Suppressor macrophage (primary cell): ENCODE measurements at places on chromosomes 11 and 22.

DNA sequence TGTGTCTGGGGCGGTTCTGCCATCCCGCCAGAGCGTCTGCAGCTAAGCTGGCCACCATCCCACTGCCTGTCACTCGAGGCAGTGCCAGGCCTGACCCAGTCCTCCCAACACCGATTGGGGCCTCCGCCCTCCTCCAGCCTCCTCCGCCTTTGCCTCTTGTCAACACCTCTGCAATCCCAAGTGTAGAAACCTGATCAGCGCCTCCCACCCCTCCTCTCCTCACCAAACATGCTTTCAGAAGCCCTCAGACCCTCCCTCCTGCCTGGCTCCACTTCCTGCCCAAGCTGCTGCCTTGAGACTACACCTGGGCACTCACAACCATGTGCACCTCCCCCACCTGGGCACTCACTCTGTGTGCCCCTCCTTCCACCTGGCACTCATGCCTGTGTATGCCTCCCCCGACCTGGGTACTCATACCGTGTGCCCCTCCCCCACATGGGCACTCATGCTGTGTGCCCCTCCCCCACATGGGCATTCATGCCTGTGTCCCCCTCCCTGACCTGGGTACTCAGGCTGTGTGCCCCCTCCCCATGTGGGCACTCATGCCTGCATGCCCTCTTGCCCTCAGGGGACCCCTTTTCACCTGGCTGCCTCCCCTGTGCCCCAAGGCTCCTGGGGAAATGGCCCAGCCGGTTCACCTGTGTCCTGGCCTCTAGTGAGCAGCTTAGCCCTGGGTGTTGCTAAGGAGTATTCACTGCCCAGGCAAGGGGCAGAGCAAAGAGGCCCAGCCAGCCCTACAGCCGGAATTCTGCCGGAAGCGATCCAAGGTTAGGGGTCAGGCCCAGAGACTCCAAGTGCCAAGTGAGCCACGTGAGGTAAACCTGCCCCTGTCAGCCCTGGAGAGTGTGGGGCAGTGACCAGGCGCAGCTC lies 5.5 kb upstream of the IFITM10 start:
- peak; percentile 29 for DNase-seq

- DNase-seq = no peak
Measured at GRCh38 chr22:50009251-50009650, 3.3 kb downstream of the IL17REL start.

DNA sequence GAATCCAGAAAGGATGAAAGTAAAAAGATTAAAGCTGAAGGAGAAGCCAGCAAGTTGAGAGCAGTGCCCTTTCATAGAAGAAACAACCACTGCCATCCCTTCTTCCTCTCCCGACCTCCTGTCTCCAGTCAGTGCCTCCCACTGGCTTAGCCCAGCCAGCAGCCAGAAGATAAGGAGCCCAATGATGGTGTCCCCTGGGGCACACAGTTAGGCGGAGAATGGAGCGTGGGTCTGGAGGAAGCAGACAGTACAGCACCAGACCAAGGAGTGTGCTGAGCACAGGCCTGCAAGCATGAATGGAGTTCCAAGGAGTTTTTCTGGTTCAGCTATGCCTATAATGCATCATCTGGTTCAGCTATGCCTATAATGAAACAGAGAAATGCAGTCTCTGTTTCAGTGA lies 54.3 kb upstream of the TNRC6B start:
- DNase-seq = no peak

DNA sequence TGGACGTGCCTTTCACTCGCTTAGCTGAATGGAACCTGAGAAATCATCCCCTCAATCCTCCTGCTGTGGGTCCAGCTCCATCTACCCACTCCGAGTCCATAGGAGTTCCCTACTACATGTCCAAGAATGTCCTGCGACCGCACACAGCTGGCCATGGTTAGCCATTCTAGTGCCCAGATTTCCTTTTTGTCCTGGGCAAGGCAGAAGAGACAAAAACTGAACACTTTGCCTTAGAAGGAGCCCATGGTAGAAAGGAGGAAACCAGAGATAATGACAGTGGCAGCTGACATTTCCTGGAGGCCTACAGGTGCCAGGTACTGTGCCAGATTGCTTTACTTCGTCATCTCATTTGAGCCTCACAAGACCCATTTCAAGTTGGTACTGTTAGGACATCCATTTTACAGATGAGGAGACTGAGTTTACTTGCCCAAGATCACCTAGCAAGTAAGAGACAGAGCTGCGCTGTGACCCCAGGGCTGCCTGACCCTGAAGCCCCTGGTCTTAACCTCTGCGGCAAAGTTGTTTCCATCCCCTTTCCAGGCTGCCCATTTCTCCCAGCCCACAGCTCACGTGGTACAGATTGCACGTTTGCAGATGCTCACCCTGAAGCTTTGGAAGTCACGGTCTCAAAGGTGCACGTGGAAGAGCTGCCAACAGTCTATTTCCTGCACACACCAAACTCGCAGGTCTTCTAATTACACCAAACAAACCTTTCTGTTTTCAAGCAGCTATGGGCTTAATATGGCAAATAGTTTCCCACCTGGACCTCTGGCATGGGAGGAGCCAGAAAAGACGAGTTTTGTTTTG lies 112.7 kb downstream of the ZBTB16 start:
- DNase-seq = no peak

DNA sequence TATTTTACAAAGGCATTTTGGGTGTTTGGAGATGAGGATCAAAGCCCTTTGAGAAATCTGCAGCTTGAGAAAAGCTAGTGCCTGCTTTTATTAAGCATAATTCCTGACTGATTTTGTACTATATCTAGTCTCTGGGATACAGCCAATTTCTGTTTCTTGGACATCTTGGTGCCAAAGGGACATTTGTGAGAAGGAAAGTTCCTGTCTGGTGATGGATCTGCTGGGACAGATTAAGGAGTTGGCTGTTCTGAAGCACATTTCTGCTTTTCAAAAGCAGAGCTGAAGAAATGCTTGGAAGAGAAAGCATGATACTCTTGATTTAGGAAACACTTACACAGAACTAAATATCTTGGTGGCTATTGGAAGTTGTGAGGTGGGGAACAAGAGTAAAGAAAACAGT lies 254.6 kb upstream of the CCDC90B start:
- DNase-seq = no peak

GRCh38 chr11:100939571-100939970 lies 190.0 kb downstream of the PGR start:
- DNase-seq = no peak

DNA sequence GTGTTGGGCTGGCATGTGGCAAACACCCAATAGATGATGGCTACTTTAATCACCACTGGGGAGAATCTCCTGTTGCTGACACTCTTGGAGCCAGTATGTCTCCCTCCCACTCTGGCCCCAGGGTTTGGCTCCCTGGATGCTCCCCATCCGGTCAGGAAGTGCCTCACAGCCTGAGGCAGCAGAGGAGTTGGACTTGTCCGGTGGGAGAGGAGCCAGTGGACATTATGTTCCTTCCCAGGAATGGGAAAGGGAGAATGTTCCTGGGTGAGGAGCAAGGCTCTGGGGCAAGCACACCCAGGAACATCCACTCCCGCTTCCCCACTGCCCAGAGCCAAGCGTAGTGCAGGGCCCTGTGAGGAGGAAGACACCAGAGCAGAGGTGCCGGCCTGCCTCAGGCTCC lies 84.6 kb upstream of the NAV2 start:
- no peak for DNase-seq

DNA sequence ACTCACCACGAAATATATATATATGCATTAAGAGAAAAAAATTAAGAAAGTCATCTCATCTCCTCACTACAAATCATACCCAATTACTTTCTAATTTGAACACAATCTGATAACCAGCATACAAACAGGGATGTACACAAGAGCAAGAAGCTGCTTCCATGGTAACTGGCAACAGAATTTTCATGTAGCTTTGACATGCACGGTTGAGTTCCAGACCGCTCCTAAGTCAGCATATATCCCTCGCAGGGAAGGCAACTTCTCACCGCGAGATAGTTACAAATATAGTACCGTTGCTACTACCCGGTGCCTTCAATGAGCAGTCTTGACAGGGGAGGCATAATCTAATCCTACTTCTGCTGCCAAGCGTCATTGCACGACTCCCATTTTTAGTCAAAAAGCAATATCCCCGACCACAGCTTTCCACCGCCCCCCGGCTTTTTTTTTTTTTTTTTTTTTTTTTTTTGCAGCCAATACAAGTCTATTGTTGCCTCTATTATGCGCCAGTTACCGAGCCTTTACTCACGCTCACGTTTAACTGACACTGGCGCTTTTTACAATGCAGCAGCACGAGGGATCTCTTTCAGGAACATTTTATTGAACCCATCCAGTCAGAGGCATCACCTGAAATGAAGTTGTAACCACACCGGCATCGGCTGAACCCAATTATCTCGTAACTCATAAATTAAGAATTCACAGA lies 2.2 kb downstream of the CADM1 start:
- peak; percentile 3 for DNase-seq

- no peak for DNase-seq
Measured at GRCh38 chr11:45411228-45411946, 125.2 kb upstream of the SYT13 start.

DNA sequence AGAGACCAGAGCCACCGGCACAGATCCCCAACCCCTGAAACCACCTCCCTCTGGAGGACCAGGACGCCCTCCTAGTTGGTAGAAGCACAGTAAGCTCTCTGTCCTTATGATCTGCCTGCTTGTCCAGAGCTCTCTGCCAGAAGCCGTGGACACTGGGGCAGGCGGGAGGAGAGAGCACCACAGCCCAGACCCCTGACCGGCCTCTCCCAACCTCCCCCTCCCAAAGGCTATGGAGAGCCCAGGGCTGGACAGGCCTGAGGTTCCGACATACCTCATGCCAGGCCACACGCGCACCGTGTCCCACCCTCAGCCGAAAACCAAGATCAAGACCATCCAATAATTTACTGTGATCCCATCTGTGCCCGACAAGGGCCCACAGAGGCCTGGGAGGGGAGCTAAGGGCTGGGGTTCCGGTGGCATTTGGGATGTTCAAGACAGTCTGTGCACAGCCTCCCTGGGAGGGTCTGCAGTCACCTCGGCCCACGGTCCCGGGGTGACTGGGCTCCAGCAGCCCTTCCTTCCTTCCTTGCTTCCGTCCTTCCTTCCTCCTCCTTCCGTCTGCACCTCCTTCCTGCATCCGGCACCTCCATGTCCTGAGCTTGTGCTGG lies 3.4 kb downstream of the HRAS start:
- no peak for DNase-seq

- DNase-seq = no peak
Measured at GRCh38 chr22:22036588-22036987, 54.0 kb upstream of the TOP3B start.

- no peak for DNase-seq
Measured at GRCh38 chr22:39621826-39622225, 51.3 kb downstream of the CACNA1I start.

- DNase-seq = peak; percentile 89
Measured at GRCh38 chr11:832529-833113, at the start of gene CD151. TSS of gene CD151 (plus strand) at chr11:832952. CDS start at chr11:836070, 3,118 bp downstream.

DNA sequence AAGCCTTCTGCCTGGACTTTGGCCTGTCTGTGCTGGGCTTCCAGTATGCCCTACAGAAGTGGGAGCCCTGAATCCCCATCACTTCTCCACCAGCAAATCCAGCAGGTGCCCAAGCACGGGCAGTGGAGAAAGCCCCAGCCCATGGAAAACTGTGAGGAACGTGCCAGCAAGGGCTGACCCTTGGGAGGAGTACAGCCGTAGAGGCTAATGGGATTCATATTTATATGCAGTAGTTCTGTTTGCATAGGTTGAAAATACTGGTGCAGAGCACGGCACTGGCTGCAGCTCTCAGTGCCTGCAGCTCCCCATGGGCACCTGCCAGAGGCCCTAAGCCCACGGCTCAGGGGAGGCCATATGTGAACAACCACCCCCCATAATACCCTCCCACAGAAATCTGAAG lies 10.1 kb downstream of the NAGA start:
- no peak for DNase-seq

GRCh38 chr11:43825217-43825816 lies 55.3 kb upstream of the ALKBH3 start:
- peak; percentile 23 for DNase-seq

- no peak for DNase-seq
Measured at GRCh38 chr22:22458896-22459588, 49.5 kb downstream of the ZNF280B start.

DNA sequence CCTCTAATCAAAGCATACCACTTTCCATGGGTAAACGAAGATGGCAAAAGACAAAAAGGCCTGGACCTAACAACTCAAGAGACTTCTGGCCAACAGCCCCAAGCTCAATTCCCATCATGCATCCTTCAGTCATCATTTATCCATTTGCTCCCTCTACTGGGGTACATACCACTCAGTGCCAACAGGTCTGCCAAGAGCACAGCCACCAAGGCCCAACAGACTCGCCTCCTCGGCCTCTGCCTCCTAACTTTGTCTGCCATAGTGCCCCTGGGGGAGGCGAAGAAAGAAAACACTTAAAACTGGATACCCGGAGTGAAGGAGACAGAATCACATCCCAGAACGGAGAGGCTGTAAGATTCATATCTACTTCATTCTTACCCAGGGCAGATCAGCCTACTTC lies 1.1 kb downstream of the HYOU1 start:
- peak; percentile 51 for DNase-seq
